ENCODE measurements at places on chromosomes 2 and 18.

- DNase-seq = no peak
Measured at GRCh38 chr2:72824224-72824842, 1.5 kb downstream of the EXOC6B start.

DNA sequence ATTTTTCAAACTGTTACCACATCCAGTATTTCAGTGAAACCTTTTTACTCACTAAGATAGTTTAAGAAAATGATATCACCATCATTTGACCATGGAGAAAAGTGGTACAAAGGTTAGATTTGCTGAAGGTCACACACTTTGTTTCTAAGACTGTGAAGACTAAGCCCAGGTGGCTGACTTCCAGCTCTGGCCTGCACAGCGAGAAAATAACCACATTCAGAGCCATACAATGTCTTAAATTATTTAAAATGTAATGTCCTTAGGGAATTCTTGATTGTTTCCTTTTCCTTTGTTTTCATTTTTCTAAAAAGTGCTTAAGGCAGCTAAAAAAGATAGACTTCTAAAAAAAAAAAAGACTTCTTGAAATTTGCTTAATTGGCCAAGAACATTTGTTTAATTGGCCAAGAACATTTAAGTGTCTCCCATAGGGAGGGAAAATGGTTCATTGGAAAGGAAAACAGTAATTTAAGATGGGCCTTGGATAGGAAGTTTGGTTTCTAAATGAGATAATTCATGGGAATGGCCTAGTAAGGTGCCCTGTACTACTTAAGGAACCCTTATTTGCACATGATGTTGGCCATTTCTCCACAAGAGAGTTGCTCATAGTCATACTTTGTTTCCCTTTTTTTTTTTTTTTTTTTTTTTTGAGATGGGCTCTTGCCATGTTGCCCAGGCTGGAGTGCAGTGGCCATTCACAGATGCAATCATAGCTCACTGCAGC lies 45.2 kb downstream of the CYP1B1 start:
- DNase-seq = no peak

DNA sequence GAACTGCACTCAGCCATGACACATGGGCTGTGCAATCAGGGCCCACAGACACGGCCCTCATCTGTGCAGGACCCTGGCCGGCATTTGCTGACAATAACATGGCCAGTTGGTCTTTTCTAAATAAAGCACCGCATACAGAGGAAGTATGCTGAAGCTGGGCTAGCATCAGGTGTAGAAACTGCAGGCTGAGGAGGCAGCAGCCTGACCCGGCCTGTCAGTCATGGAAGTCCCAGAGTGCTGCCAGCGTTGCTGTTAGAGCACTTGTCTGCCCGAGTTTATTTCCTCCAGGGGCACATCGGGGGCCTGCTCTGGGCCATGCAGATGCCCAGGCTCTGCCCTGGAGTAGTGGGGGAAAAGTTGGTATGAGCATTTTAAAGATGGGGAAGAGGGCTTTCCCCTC lies 4.1 kb upstream of the PTPN18 start:
- no peak for DNase-seq

GRCh38 chr2:134455426-134455825 lies 201.6 kb downstream of the MGAT5 start:
- DNase-seq = no peak

GRCh38 chr2:145020694-145021093 lies 500.8 kb upstream of the ZEB2 start:
- no peak for DNase-seq

GRCh38 chr2:155748131-155748530 lies 584.4 kb downstream of the NR4A2 start:
- no peak for DNase-seq

DNA sequence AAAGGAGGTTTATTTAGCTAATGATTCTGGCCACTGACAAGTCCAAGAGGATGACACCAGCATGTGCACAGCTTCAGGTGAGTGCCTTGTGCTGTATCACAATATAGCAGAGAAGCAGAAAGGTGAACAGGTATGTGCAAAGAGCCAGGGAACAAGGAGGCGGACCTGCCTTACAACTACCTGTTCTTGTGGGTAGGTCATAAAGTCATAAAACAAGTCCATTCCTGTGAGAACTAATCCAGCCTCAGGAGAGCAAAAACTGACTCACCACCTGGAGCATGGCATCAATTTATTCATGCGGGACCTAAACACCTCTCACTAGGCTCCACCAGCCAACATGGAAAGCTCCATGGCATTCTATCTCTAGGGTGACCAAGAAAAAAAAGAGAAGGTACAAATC lies 234.2 kb downstream of the ASXL3 start:
- DNase-seq = no peak

DNA sequence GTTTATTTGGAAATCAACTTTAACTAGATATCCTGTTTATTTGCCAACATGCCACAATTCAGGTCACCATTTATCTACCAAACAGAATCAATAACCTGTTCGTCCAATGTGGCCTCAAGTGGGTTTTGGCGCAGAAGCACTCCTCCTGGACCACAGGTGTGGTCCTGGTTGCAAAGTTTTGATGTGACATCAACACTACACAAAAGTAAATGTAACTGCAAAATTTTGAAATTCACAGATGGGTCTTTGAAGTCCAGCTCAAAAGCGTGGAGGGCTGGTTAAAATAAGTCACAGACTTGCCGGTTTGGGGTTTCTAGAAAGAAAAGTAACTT lies 474 bp upstream of the GCA start:
- no peak for DNase-seq

DNA sequence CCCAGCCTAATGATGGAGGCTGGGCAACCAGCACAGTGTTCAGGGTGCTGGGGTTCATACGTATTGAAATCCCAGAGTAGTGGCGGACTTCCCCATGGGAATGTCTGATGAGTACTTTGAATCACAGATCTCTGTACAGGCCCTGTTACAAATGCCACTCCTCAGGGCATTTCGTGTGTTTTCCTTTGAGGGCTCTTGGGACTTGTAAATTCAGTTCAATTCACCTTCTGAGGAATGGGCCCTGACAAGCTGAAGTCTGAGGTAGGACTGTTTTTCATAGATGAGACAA lies 288 bp upstream of the RDH14 start:
- DNase-seq = no peak

- DNase-seq = no peak
Measured at GRCh38 chr18:10516078-10516477, 9.7 kb upstream of the NAPG start.

- DNase-seq = no peak
Measured at GRCh38 chr18:37604032-37604431, 38.4 kb upstream of the CELF4 start.

GRCh38 chr2:18526429-18526828 lies 34.0 kb downstream of the RDH14 start:
- no peak for DNase-seq

DNA sequence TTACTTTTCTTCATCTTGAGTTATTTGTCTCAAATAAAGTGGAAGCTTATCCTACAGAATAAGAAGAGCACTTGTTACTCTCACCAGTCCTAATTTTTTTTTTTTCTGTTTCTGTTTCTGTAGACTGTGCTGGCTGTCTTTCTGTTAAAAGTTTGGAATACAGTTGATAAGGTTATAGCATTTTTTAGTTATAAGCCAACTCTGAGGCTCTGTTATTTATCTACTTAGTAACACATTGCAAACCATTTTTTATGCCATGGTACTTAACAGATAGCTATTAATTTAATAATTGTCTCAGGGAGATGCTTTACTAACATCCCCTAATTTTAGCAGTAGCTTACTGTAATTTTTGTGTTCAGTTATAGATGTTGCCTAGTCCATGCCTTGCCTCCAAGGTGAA lies 37.9 kb downstream of the CREB1 start:
- DNase-seq = no peak

GRCh38 chr2:111669928-111670695 lies 213.9 kb downstream of the ANAPC1 start:
- DNase-seq = no peak

GRCh38 chr2:184783576-184783975 lies 185.2 kb downstream of the ZNF804A start:
- no peak for DNase-seq

GRCh38 chr18:47346016-47346415 lies 94.6 kb upstream of the SKOR2 start:
- no peak for DNase-seq

DNA sequence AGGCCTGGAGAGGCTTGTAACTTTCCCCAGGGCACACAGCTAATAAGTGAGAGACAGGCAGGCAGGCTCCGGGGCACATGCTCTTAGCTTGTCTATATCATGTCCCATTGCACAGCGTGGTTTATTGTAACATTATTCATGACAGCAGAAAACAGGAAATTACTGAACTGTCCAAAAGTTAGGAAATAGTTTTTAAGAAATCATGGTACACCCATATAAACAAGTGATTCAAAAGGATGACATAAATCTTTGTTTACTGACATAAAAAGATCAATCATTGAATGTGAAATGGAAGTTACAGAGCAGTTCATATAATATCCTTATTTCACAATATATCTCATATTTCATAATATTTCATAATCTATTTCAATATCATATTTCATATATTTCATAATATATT lies 34.3 kb upstream of the TXNDC2 start:
- no peak for DNase-seq

GRCh38 chr2:153455861-153456260 lies 22.7 kb downstream of the RPRM start:
- peak; percentile 36 for DNase-seq

DNA sequence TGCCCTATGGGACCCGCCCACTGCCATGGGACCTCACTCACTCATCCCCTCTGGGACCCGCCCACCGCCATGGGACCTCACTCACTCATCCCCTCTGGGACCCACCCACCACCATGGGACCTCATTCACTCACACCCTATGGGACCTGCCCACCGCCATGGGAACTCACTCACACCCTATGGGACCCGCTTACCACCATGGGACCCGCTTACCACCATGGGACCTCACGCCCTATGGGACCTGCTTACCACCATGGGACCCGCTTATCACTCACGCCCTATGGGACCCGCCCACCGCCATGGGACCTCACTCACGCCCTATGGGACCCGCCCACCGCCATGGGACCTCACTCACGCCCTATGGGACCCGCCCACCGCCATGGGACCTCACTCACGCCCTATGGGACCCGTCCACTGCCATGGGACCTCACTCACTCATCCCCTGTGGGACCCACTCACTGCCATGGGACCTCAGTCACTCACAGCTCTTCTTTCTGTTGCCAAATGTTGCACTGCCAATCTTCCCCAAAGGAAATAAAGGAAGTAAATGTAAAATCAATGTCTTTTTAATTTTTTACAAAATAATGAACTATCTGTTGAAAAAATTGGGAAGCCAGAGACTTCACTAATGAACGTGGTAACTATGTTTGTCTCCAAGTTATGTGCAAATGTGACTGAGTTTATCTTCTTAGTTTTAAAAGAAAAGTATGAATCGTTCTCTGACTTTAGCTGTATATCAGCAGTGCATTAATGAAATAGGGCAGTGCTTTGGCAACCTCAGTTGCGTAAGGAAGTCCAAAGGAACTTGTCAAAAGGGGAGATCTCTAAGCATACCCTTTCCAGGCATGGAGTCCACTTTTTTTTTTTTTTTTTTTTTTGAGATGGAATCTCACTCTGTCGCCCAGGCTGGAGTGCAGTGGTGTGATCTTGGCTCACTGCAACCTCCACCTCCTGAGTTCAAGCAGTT lies 101.5 kb upstream of the MGAT5 start:
- no peak for DNase-seq

All from WTC11 (cell line).